ENCODE measurements at places on chromosomes 1 and 21.

- DNase-seq, result no peak
Measured at GRCh38 chr1:116957646-116958045, 43.9 kb upstream of the CD101 start.

- no peak for DNase-seq
Measured at GRCh38 chr1:201213106-201213770, 22.6 kb downstream of the IGFN1 start.

DNA sequence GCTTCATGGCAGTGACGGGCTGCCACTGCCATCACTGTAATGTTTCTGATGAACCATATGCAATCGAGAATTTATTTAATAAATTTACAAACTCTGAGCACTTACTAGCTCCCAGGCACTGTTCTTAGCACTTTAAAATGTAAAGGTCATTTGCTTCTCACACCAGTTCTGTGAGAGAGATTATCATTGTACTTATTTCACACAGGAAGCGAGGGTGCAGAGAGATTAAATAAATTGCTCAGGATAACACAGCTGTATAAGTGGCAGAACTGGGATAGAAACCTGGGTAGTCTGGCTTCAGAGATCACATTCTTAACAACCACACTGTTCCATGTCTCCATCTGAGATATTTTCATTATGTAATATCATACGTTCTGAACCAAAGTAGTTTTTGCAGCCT, 119.9 kb downstream of the MAST2 start:
- no peak for DNase-seq

GRCh38 chr21:25986928-25987327, 183.6 kb downstream of the APP start:
- DNase-seq, result no peak

DNA sequence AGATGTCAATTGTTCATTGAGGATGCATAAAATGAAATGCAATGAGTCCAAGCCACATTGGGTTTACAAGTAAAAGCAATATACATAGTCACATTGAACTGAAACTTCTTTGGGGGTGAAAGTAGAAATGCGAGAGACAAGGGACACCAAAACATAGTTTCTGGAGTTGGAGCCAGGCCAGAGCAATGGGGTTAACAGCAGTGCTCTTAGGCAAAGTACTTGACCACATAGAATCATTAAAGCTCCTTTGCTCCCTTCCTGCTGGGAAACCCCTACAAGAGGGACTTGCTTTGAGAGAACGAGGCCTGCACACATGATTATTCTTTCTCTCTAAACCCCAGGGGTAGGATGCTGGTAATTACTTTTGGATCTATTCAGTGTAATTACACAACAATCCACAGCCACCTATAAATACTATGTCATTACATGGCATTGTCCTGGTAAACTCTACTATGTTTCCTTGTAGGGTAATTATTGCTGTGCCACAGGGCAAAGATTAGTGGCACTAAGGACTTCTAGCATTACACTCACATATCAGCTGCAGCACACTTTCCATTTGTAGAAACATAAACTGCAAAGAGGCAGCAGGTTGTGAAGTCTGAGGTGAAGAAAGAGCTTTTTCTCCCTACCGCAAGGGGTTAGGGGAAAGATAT, 421.6 kb upstream of the PBX1 start:
- DNase-seq, result no peak

GRCh38 chr21:15018382-15018781, 46.4 kb downstream of the NRIP1 start:
- DNase-seq, result no peak

- peak; percentile 60 for DNase-seq
Measured at GRCh38 chr1:18820791-18821641, 38.4 kb downstream of the TAS1R2 start.

- no peak for DNase-seq
Measured at GRCh38 chr1:98920441-98921110, 84.1 kb downstream of the PLPPR5 start.

DNA sequence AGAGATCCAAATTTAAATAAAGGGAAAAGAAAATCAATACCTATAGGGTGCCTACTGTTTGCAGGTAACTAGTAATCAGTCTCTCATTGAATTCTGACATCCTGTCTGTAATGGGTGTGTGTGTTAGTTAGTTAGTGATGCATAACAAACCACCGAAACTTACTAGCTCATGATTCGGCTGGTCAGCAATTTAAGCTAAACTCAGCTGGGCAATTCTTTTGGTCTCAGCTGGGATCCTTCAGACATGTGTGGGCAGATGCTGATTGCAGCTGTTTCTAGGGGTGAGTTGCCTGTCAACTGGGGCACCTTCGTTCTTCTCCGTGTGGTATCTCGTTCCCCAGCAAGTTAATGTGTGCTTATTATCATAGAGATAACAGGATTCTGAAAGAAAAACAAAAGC, 40.2 kb upstream of the ZNF124 start:
- no peak for DNase-seq

DNA sequence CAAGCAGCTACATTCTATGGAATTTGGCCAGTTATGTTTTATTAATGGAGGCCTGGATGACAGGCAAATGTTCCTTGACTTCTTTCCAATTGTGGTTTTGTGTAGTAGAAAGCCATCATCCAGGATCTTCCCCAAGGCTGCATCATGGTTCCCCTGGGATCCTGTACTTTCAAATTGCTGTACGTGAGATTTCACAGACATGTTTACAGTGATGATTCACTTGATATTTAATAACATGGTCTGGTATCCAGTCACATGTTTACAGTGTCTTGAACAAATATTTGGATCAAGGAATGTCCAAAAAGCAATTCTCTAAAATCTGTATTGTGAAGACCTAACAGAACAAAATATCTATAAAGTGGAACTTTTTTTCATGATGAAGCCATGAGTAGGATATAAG, 68.3 kb upstream of the ST6GALNAC3 start:
- peak; percentile 17 for DNase-seq

DNA sequence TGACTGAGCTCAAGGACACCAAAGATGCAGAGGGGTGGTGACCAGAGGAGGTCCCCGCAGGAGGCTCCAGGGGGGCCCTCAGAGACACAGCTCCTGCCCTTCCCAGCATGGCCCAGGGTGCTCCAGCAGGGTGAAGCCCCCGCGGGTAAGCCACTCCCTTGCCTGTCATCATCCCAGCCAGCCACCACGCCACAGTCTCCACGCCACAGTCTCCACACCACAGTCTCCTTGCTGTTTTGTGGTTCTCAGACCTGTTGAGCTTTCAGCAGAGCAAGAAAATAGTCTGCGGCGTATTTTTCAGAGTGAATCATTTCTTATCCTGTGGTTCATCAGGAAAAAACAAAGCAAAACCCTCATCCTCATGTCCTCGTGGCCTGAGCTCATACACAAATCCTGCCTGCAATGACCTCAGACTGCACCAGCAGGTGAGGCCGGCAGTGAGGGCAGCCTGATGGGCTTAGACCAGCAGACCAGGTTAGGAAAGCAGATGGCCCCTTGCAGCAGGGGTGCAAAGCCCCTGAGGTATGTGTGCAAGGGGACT, 25.7 kb upstream of the ABCG1 start:
- DNase-seq, result no peak

- no peak for DNase-seq
Measured at GRCh38 chr21:24852610-24853195, 754.6 kb downstream of the MRPL39 start.

DNA sequence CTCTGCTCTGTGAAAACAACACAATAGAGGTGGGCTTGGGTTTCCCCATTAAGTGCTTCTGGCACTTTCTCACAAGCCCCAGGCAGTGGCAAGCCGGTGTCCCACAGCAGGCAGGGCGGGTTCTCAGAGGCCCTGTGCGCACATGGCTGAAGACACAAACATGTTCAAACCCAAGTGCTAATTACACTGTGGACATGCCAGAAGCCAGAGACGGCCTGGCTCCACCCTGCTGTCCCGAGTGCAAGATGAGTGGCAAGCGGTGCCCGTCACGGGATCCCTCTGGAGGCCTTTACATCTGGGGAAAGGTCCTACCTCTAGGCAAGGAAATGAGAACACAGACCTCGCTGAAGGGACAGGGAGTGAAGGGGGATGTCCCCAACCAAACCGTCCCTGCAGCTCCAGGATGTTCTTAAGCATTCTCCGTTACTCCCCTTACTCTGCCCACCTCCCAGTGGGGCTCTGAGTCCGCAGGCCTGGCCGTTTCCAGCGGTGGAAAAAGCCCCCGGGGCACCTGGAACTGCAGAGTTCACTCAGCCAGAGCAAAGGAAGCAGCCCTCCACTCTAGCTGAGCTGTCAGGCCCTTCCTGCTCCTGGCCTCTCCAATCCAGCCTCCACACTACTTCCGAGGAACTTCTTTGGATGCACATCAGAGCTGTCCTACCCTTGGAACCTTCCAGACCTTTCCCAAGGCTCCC, 57.4 kb downstream of the SLC66A1 start:
- DNase-seq, result no peak

GRCh38 chr1:9691691-9692090, 40.2 kb downstream of the PIK3CD start:
- no peak for DNase-seq

DNA sequence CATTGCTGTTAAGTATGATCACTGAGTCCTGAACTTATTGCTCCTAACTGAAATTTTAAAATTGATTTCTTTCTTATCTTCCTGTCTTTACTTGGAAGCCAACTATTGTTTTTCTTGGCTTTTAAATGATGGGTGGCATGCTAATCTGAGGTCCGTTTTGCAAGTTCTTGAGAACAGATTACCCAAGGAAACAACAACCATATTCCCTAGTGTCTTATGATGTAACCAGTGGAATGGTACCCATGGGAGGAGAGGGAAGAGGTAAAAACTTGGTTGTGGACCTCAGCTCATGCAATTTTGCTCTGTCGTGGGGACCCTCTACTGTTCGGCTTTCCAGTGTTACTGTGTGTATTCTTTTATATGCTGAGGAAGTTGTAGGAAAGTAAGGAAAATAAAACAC, 454.8 kb upstream of the ADAMTS5 start:
- DNase-seq, result no peak

- no peak for DNase-seq
Measured at GRCh38 chr1:24775916-24776315, 30.7 kb downstream of the CLIC4 start.

DNA sequence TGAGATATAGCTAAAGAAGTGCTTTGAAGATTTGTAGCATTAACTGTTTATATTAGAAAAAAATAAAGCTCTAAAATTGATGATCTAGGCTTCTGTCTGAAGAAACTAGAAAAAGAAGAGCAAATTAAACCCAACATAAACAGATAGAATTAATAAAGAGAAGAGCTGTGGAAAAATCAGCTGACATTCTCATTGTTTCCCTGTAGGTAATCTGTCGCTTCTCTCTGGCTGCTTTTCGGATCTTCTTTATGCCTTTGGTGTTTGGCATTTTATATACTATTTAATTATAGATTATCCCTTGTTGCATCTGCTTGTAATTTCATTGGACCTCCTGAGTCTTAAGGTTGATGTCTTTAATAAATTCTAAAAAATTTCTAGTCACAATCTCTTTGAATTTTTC, 59.8 kb downstream of the MPZL1 start:
- no peak for DNase-seq

DNA sequence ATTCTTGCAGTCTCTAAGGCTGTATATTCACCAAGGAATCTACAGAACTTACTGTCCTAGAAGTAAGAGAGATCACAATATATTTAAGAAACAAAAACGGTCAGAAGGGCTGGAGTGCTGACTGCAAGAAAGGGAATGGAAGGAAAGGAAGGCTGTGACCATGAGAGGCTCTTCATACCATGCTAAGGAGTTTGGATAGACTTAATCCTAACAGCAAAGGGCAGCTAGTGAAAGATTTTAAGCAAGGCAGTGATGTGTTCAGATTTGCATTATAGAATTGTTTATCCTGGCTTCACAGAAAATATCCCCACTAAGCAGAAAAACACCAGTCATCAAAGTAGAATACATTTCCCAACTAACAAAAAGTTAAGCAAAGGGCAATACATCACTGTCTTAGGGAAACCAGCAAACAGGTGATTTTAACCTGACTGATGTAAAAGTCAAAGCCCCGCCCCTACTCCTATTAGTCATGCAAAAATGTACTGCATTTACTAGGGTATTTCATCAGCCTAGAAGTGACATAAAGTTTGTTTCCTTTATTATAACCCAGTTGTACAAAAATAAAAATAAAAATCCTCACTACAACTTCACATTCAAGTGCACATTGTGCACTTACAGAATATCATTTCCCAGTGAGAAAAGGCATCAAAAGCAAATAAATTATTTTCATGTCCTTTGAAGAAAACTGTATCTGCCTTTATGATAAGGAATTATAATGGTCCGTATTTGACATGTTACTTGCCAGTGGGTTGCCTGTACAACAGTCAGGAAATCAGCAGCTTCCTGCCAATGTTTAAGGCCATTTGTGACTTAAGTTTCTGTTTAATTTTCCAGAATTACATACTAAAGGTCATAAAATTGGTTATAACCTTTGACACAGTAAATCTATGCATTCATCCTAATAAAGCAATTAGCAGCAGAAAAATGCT, 17.2 kb downstream of the JAK1 start:
- no peak for DNase-seq

- peak; percentile 83 for DNase-seq
Measured at GRCh38 chr1:109546311-109547109, 1.9 kb upstream of the GNAI3 start.

DNA sequence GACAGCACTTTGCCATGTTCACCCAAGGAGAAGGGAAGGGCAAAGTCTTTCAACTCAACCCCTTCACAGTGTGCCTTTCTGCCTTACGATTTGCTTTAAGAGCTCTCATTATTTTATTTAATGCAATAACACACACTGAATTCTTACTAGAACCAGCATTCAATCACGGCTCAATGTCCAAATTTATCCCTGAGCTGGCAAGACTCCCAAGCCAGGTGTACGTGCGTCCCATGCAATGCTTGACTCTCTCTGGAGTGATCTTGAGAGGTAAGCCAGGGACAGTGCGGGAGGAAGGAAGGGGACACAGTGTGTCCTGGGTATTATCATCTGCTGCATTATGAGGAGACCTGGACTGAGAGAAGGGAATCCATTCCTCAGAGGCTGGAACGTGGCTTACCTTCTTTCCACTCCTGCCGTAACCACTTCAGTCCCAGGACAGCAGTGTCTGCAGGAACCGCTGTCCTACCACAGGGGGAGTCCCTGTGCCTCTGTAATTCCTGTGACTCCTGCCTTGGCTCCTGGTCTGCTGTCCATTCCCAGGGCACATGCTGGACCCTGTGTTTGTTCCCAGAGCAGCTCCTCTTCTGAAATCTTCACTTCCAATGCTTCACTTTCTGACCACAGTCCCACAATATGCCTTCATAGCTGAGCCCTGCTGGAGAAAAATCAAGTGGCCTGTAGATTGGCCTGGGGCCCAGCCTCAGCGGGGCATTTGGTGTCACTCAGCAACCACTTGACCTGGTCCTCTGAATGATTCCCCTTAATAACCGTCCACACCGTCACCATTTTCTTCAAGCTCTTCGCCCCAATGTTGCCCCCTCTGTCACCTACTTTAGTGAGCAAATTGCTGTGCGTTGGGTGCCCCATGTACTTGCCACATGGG, 28.6 kb upstream of the STUM start:
- DNase-seq, result no peak

DNA sequence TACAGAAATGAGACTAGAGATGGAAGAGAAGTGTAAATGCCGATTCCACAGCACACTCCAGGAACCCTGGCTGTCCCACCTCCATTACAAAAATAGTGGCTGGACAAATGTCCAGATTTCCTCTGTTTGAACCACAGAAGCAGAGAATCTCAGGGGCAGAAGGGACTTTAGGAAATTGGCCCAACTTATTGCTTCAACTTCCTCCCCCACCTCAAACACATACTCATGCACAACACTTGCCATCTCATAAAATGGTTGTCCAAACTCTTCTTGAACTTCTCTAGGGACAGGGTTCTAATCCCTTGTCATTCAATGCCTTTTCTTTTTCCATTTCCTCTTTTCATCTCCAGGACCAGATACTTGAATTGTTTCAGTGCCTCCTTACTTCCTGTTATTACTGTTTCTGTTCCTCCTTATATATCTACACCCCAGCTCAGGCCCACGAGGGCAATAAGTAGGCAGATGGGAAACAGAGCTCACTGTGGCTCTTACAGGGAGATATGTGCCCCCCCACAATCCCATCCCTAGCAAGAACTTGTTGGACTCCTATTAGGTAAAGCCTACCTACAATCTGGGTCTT, 8.5 kb upstream of the B4GALT3 start:
- DNase-seq, result no peak

Measured in A549 (cell line).